Ovary (tissue), 10 donors: ENCODE measurements at places on chromosomes 2 and 18. TPM values are rescaled to one million over a fixed set of nuclear protein-coding genes. Genes with fewer than 3 reads are reported as not detected.

The ALLC gene
- total RNA-seq = not detected

The HOXD4 gene
- 15.4 TPM for total RNA-seq

The MC5R gene
- total RNA-seq = not detected

The CRACDL gene
- total RNA-seq = 2.9 TPM

The NAB1 gene
- total RNA-seq = 39.8 TPM

The SERPINB3 gene
- not detected for total RNA-seq

The SERPINB13 gene
- not detected for total RNA-seq
